NCI-H748 treated with DMSO at 0.1 percent for 48 hours (cell line): ENCODE measurements at places on chromosomes 6 and 20.

- DNase-seq: no peak
Measured at GRCh38 chr6:14555804-14556203, 438.2 kb downstream of the CD83 start.

DNA sequence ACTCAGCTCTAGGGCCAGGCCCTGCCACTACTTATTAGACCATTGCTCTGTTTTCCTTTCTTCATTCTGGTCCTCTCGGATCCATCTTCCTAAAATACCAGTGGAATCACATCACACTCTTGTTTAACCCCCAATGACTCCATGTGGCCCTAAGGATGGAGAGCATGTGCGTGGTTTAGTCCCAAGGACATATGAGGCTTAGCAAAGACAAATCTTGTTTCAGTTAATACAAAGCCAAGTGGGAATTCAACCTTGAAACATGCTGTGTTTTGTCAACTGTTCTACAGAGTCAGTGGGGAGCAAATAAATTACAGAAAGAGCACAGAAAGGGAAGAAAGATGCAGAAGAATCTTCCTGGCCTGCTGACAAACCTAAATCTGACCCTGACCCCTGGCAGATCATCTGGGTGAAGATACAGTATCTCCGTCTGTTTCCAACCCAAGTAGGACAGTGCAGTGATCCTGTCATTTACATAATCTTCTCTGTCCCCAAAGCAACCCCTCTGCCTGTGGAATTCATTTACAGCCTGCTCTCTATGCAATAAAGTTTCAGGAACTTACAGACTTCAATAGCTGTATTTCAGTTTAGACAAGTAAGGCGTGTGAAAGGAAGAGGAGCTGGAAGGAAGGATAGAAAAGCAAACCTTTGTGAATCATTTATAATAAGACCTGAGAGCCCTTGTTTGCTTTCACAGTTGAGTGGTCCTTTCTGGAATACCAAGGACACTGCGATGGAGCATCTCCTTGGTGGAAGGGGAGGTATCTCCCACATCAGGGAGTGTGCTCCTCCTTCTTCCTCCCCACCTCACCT is 144.0 kb downstream of the THBS2 start:
- DNase-seq: no peak

- no peak for DNase-seq
Measured at GRCh38 chr6:25259756-25260155, 19.4 kb upstream of the CARMIL1 start.

- no peak for DNase-seq
Measured at GRCh38 chr20:59403261-59403961, 103.0 kb downstream of the EDN3 start.

- DNase-seq: no peak
Measured at GRCh38 chr20:31817461-31817860, 1.7 kb upstream of the MYLK2 start.

- no peak for DNase-seq
Measured at GRCh38 chr20:53866794-53867740, 203.3 kb downstream of the BCAS1 start.

DNA sequence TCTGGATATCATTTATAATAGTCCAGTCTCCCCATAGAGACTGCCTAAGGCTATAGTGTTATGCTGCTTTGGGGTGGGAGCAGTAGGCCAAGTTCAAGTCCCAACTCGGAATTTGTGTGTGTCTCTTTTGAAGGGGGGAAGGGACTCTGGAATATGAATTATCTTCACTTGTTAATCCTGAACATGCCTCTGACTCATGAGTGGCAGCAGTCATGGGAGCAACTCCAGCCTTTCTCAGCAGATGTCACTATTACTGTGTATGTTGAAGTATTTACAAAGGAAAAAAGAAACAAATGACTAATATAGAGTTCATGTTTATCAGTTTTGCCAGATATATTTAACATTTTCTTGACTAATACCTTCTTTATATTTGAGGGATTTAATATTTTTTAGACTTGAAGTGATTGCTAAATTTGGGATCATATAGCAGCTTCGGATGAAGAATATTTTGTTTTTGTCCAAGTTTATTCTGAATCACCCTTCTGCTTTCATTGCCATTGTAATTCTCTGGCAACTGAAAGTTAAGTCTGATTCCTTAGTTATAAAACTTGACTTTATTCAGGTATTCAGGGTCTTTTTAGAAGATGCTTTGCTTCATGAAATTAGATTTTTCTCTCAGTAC is 23.4 kb downstream of the FAM217A start:
- peak; percentile 10 for DNase-seq

- DNase-seq: no peak
Measured at GRCh38 chr20:31903627-31904386, 33.4 kb downstream of the TTLL9 start.

- no peak for DNase-seq
Measured at GRCh38 chr20:6686171-6686570, 81.3 kb upstream of the BMP2 start.

- no peak for DNase-seq
Measured at GRCh38 chr20:19079536-19080299, 132.7 kb upstream of the SLC24A3 start.

DNA sequence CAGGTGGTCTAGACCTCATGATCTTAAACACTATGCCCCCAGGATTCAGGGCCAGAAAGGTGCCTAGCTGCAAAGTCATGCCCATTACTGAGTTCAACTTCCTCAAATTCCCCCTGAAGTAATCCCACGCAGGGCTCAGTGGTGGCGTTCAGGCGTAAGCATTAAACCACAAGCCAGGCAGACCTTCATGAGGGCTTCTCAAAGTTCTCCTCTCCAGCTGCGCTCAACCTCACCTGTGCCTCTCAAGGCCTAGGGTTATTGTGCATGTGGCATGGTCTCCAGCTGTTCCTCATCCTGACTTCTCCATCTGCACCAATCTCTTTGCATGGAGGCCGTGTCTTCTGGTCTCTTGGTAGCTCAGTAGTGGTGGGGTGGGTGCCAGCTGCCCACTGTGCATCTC is 113.6 kb downstream of the TSHZ2 start:
- no peak for DNase-seq

DNA sequence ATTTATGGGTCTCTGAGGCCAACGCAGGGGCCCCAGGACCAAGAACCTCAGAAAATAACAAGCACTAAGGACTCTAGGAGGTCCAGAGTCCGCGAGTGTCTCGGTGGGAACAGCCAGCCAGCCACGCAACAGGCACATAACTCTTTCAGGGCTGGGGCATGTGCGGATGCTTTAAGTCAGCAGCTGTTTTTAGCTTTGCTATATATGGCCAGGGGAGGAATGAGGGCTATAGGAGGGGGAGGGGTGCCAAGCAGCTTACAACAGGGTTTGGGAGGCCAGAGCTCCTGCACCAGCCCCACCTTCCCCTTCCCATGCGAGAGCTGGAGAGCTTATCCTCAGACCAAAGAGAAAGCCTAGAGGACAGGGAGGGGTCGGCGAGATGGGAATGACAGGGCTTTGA is 6.2 kb downstream of the JPH2 start:
- no peak for DNase-seq

DNA sequence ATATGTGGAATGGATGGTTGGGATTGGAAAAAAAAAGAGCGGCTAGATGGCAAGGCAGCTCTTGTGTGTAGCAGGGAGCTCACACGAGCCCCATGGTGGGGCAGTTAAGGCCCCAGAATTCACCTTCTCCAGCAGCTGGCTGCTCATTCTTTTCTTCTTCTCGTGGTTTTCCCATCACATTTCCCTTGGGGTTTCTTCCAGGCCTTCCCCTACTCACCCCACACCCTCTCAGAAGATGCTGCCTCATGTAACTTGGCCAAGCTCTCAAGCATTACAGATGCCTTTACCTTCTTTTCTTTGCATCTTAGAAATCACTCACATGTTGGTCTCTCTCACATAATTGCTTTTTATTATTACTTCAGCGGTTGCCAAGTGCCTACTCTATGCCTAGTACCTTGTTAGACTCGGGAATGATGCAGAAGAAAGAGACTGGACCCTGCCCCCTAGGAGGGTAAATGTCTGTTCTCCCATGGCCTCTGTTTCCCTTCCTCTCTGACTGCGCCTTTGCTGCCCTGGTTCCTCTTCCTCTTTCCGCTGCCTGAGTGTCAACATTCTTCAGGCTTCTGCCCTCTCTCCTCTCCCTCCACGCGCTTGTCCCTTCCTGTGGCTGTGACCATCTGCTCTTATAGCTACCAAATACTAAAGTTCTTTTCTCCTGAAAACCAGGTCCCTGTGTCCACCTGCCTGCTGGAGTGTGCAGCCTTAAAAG is 28.6 kb downstream of the PPARD start:
- no peak for DNase-seq

DNA sequence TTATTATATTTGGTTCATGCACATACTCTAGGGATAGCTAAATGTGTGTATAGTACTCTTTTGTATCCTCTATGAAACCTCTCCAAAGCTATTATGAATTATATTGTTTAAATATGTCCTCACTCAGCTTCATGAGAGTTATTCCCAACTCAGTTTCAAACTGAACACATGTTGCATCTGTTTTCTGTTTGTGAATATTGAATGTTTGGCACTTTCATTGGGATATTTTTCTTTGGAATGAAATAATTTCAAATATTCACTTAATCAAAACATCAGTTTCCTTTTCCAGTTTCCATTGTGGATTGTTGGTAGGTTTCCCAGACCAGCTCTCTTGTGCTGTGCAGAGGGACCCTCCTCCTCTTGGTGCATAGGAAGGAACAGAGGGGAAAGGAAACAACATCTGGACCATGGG is 46.6 kb downstream of the HDAC2 start:
- no peak for DNase-seq

DNA sequence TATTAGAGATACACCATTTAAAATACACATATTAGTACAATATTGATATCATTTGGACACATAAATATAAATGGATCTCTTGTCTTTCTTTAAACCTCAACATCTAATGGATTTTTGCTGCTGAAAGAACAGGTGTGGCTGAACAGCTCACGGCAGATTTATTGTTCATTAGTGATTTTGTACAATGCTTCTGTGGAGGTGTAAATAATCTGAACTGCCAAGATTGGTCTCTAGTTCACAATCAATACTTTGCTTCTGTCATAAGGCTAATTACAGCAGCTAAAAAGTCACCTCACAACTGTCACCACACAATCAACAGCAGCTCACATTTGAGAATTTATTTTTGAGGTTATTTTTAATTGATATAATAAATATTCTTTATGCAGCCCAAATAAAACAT is 162.0 kb upstream of the SIM1 start:
- peak; percentile 72 for DNase-seq

GRCh38 chr6:163231356-163232014 is 183.0 kb upstream of the QKI start:
- no peak for DNase-seq

DNA sequence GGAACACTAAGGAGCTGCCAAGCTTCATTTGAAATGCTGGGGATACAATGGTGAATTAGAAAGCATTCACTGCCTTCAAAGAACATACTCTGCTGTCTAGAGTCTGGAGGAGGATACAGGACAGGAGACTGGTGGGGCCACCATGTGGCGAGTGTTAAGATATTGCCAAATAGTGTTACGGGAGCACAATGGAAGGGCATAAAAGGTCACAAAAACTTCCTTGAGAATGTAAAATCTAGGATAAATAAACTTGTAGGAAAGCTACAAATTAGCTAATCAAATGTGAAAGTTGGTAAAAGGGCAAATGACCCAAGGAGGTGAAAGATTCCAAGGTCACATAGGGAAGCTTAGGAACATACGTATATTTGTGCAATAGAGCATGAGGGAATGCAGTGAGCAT is 271.7 kb downstream of the RFPL4B start:
- DNase-seq: no peak

DNA sequence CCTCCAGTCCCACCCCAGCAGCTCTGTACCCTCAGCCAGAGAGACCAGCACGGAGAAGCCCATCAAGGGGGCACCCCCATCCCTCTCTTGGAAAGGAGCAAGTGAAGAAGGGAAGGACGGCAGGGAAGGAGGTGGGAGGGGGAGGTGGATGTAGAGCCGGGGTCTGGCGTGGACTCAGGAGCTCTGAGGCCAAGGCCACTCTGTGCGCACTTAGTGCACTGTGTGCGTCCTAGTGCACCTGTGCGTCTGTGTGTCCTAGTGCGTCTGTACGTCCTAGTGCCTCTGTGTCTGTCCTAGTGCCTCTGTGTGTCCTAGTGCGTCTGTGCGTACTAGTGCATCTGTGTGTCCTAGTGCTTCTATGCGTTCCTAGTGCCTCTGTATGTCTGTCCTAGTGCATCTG is 54.2 kb downstream of the DSTN start:
- DNase-seq: no peak

DNA sequence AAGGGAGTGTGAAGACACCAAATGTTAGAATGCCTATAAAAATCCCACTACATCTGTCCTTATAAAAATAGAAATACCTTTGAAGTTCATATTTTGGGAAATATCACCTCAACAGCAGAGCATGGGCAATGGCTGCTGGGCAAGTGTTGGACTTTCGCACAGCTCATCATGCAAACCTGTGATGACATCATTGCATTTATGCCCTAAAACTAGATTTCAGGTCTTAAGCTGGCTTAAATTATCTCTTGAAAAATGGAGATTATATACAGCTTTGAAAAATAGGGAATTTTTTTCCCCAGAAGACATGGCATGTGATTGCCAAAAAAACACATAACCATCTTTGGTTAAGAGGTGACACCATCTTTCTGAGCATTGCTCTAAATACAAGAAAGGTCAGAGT is 197.8 kb downstream of the UST start:
- DNase-seq: no peak

DNA sequence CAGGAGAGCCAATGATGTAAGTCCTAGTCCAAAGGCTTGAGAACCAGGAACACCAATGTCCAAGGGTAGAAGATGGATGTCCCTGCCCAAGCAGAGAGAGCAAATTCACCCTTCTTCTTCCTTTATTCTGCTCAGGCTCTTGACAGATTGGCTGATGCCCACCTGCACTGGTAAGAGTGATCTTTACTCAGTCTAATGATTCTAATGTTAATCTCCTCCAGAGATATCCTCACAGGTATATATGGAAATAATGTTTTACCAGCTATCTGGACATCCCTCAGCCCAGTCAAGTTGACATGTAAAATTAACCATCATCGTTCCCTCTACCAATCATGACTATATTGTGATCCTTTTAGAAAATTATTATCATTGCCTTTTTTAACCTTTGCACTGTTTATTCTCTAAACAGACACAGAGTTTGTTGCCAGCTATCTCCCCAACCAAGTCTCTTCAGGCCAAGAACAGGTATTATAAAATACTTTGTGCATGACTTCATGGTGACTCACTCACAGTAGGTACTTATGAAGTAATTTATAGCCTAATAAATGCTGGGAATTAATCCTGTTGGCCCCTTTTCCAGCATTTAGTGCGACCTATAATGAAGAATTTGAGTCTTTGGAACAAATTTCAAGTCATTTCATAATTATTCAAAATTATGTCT is 26.2 kb upstream of the TSHZ2 start:
- DNase-seq: no peak
